ENCODE measurements at places on chromosomes 3 and 15. TPM values are rescaled to one million over a fixed set of nuclear protein-coding genes. Genes with fewer than 3 reads are reported as not detected.
A peak's percentile ranks its signal among the peaks of the same experiment; 100 is the strongest.

- no peak for DNase-seq
Observed at GRCh38 chr3:115989684-115990421, 366.5 kb downstream of the GAP43 start.

The AGBL1 gene
- not detected for total RNA-seq

The SHC4 gene
- total RNA-seq, result 1.8 TPM

- DNase-seq, result no peak
Observed at GRCh38 chr3:25427563-25427941, 511 bp upstream of the RARB start.

DNA sequence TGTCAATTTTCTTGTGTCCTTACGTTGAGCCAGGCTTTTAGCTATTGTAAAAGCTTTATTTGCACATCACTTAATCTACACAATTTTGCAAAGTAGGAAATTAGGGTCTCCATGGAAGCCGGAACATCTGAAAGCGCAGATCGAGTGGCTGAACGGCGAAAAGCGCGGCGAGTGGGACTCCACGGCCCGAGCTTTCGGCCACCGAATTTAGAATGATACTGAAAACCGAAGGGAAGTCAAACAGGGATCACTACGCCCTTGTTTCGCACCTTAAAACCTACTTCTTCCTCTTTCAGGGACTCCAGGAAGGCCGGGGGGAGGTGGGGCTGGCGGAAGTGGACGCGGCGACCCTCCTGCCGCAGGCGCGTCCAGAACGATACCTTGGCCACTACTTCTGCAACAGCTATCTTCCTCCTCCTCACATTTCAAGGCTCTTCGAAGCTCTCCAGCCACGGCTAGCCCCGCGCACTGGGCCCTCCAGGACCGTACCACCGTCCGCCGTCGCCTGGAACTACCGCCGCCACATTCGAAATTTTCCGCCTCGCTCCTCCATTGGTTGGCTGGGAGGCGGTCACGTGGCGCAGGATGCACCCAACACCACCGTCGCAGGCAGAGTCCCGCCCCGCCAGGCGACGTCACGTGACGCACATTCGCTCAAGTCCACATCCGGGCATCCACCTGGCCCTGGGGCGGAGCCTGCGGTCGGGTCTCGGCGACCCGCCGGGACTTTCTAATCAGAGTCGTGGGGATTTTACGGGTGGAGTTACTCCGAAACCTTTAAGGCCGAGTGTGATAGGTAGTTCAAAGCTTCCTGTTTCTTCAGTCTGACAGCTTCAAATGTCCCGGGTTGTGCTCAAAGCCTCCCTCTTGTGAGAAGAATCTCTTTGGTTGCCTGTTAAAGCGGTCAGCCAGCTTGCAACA, at the start of gene SGO1:
Gene SGO1, minus strand, starts transcription at position 528 of the 921 bp plus-strand sequence. CDS start 2,179 bp downstream, outside the sequence.
- DNase-seq, result peak; percentile 100

- DNase-seq, result no peak
Observed at GRCh38 chr3:58323529-58324390, 8.9 kb upstream of the PXK start.

The PROS1 gene
- 56.0 TPM for total RNA-seq

DNA sequence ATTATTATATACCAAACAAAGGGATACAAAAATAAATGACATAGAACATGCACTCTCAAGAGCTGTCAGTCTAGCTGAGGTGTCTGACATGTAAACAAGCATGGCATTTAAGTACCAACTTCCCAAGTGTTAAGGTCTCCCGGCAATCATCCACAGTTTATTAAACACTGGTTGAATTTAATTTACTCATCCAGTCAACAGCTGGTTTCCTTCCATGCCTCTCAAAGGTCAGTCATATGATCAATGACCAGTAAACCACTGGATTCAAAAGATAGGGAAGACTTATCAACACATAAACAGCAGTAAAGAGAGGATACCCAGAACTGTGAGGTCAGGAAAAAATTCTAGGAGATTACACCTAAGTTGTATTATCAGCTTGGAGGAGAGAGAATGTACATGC, 80.4 kb downstream of the ADAM10 start:
- DNase-seq, result no peak

DNA sequence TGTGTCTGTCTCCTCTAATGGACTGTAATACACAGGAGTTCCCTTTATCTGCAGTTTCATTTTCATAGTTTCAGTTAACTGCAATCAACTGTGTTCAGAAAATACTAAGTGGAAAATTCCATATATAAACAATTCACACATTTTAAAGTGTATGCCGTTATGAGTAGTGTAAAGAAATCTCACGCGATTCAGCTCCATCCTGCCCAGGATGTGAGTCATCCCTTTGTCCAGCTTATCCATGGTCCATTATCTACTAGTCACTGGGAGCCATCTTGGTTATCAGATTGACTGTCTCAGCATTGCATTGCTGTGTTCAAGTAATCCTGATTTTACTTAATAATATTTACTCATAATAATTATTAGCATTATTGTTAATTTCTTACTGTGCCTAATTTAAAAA, 14.5 kb downstream of the ZPLD1 start:
- DNase-seq, result no peak

DNA sequence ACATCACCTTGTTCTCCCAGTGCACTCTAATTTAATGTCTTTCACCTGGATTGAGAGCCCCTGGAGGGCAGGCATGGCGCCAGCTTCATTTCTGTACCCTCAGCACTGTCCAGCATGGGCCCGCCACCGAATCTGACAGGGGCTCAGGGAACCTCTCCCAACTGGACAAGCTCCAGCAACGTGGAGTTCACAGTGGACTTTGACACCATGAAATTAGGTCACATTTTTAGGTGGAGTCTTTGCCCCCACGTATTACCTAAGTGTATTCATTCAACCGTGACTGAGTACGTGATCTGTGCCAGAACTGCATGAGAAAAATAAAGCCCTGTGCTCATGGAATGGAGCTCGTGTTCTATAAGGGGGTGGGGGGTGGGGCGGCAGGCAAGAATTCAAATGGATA, 94.1 kb upstream of the ATP2B2 start:
- no peak for DNase-seq

GRCh38 chr3:95627293-95627692, 1187.1 kb upstream of the EPHA6 start:
- no peak for DNase-seq

The TGM4 gene
- total RNA-seq, result not detected

DNA sequence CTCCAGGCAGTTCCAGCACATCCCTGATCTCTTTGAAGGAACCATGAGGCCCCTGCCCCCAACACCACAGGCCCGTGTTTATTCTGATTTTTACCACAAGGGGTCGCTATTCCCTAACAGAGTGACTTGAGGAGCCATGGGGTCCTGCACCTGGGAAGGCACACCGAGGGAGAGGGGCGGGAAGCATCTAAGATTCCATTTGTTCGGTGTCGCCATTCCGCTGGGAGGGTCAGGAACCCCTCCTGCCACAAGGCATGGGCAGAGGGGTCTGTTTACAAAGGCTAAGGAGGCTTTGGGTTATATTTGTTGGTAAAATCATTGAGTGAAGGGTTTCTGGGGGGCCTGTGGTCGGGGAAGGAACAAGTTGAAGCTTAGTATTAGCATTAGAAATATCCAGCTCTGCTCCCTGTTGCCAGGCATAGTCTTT, 77.1 kb downstream of the WDR76 start:
- DNase-seq, result no peak

DNA sequence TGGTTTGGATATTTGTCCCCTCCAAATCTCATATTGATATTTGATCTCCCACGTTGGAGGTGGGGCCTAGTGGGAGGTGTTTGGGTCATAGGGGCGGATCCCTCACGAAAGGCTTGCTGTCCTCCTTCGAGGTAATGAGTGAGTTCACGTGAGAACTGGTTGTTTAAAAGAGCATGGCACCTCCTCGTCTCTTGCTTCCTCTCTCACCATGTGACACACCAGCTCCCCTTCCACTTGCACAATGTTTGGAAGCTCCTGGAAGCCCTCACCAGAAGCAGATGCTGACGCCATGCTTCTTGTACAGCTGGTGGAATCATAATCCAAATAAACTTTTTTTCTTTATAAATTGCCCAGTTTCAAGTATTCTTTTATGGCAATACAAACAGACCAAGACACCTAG, 38.6 kb downstream of the RFTN1 start:
- DNase-seq, result no peak

DNA sequence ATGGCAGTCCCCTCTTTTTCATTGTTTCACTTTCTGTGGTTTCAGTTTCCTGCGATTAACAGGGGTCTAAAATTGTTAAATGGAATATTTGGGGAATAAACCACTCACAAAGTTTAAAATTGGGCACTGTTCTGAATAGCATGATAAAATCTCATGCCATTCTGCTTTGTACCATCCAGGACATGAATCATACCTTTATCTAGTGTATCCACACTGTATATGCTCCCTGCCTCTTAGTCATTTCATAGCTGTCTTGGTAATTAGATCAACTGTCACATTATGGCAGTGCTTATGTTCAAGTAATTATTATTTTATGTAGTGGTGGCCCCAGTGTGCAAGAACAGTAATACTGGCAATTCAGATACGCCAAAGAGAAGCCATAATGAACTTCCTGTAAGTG, 734.5 kb downstream of the ZPLD1 start:
- no peak for DNase-seq

DNA sequence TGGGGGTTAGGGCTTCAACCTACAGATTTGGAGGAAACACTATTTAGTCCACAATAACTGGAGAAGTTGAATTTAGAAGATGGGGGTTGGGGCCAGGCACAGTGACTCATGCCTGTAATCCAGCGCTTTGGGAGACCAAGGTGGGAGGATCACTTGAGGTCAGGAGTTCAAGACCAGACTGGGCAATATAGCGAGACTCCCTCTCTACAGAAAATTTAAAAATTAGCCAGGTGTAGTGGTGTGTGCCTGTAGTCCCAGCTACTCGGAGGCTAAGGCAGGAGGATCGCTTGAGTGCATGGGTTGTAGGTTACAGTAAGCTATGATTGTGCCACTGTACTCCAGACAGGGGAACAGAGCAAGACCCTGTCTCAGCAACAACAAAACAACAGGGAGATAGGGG, 5.0 kb upstream of the DYNLT2B start:
- no peak for DNase-seq

The ZNF80 gene
- not detected for total RNA-seq

DNA sequence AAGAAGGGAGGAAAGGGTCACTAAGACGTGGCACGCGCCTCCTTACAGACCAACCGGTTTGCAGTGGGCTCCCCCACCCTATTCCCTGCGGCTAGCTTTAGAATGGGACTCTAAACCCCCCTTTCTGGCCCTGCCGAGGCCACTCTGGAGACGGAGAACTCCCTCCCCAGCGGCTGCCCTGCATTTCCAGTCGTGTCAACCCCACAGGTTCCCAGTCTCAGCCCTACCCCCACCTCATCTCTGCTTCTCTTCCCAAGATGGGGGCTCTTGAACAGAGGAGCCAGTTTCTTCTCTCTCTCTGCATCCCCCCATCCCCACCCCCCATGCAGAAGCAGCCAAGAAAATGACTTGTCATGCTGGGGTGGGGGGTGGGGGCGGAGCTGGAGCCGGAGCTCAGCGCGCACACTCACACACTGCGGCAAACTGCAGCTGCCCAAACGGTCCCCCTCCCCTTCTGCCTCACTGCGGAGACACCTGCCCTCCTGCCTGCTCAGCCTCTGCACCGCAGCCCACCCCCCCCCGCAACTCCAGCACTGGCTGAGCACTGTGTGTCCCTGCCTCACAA, 871 bp downstream of the MAP1A start:
- DNase-seq, result no peak

GRCh38 chr3:184836090-184836822, 24.3 kb downstream of the VPS8 start:
- DNase-seq, result no peak

The GOLGA8T gene
- 1.4 TPM for total RNA-seq

GRCh38 chr3:138092023-138092422, 23.4 kb downstream of the DZIP1L start:
- no peak for DNase-seq

- no peak for DNase-seq
Observed at GRCh38 chr15:69299943-69300588, 1.4 kb downstream of the PAQR5 start.

GRCh38 chr3:153001210-153002078, 160.6 kb upstream of the RAP2B start:
- DNase-seq, result no peak

DNA sequence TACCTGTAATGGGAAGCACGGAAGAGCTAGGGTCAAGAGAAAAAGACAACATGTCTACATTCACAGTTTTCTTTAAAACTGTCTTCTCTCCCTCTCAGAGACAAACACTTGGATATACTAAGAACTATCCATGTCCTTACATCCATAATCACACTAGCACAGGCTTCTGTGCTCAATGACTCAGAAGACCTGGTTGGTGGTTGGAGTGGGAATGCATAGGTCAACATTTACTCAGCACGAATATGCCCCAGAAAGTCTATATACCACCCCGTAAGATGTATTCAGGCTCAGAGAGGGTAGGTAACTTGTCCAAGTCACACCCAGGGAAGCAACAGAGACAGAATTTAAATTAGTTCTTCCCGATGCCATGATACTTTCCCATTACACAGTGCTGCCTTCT, 891.1 kb downstream of the TUSC7 start:
- no peak for DNase-seq

- DNase-seq, result no peak
Observed at GRCh38 chr15:47674586-47675232, 42.6 kb upstream of the SEMA6D start.

DNA sequence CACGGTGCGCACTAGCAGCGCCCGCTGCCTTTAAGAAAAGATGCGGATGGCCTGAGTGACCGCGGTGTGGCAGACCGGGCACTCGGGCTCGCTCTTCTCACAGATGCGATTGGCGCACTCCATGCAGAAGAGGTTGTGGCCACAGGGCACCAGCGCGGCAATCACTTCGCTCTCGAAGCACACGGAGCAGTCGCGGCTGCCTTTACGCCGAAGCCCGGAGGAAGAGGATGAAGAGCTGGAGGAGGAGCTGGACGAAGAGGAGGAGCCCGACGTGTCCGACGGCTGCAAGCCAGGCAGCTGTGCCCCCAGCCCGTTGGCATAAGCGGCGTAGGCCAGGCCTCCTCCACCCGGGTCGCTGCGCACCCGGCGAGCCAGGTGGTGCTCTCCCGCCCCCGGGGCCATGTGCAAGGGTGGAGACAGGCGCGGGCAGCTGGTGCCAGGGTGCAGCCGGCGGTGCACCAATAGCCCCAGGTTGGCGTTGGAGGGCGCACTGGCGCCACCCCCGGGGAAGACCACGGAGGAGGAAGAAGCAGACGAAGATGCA, 2.6 kb downstream of the MEX3B start:
- DNase-seq, result no peak

- DNase-seq, result no peak
Observed at GRCh38 chr15:91110407-91110806, 10.3 kb downstream of the SV2B start.

The SLC6A11 gene
- total RNA-seq, result not detected

The TYRO3 gene
- total RNA-seq, result 9.1 TPM

GRCh38 chr15:91099616-91099994, 452 bp upstream of the SV2B start:
- DNase-seq, result peak; percentile 40

The NISCH gene
- 49.0 TPM for total RNA-seq

- no peak for DNase-seq
Observed at GRCh38 chr3:4351164-4351855, 48.1 kb downstream of the SETMAR start.

- no peak for DNase-seq
Observed at GRCh38 chr3:9151240-9151639, 98.2 kb downstream of the SRGAP3 start.

Data from left cardiac atrium (tissue), 4 donors.